ENCODE measurements at places on chromosomes 4 and X.

DNA sequence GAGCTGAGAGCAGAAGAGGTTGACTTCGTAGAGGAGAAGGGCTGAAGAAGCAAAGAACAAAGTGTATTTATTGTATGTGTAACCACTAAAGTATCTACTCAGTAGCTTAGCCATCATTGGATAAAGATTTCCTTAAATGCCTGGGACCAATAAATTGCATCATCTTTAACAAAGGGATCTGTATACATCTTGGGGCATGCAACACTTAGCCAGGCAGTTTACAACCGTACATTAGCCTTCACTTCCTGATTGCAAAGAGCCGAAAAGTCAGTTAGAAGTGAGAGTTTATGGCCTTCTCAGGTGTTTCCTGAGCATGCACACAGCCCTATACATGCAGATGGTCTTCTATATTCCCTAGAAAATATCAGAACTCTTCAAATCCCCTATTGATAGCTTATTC lies 68.0 kb upstream of the MAGED1 start:
- no peak for DNase-seq

DNA sequence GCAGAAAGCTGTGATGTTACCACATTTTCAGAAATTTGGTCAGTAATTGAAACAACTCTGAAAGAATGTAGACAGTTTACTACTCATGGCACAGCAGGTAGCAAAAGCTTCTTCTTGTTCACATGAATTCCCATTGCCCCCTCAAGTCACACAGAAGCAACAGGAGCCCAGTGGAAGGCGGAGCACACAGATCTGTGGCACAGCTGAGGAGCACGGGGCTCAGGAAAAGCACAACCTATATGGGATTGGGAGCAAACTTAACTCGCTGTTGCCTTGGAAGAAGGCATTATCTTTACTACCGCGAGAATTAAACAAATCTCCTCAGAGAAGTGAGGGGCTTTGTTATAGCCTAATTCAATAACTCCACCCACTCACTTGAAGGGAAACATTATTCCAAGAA lies 358.5 kb downstream of the SPOCK3 start:
- DNase-seq = no peak

- no peak for DNase-seq
These were observed 62.0 kb downstream of the ZFYVE28 start for GRCh38 chr4:2356123-2357069.

GRCh38 chr4:128979934-128980333 lies 113.4 kb downstream of the SCLT1 start:
- no peak for DNase-seq

DNA sequence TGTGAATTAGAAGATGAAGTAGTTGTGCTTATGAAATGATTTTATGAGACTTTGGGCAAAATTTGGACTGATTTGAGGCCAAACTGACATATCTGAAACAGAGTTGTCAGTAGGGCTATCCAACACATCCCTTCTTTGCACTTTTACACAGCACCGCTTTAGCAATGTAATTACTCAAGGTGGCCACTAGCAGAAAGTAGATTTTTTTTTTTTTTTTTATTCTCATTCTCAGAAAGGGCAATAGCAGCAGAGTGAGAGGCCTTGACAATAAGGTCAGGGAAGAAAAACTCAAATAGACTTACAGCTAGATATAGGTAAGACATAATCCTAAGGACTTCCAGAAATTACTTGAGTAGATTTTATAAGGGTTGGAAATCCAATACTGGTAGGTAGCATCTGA lies 414.3 kb downstream of the NAP1L3 start:
- no peak for DNase-seq

GRCh38 chr4:92304121-92304520 lies 355 bp downstream of the GRID2 start:
- DNase-seq = no peak

DNA sequence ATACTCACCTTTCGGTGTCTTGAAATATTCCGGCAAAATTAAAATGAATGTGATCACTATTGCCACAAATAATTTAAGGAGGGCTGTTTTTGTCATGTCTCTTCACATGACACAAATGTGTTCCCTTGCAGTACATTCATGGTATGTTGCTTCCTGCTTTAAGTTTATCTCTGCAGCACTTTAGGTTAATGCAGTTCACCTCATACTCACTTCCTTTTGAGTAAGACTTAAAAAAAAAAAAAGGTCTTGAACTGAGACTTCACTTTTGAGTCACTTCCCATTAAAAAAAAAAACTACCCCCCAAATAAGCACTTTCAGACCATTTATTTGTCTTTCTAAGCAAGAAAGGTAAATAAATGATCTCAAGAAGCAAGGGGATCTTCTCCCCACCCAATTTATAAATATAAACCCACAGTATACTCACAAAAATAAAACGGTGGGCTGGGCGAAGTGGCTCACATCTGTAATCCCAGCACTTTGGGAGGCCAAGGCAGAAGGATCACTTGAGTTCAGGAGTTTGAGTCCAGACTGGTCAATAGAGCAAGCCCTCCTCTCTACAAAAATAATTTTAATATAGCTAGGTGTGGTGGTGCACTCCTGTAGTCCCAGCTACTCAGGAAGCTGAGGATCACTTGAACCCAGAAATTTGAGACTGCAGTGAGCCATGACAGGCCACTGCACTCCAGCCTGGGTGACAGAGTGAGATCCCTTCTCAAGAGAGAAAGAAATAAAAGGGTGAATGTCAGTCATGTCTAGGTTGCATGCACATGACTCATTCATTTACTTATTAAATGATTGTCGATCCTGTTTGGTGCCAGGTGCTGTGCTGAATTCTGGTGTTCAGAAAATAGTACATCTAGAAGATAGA lies at the start of gene TMEM156:
Gene TMEM156 (minus strand): TSS at position 192 of the 868 bp plus-strand sequence. CDS start 96 bp downstream, at position 96.
- peak; percentile 18 for DNase-seq

GRCh38 chr4:147629783-147630730 lies 12.9 kb downstream of the TMEM184C start:
- DNase-seq = no peak

- DNase-seq = no peak
These were observed 624.1 kb upstream of the GNPDA2 start for GRCh38 chr4:45350438-45350837.

DNA sequence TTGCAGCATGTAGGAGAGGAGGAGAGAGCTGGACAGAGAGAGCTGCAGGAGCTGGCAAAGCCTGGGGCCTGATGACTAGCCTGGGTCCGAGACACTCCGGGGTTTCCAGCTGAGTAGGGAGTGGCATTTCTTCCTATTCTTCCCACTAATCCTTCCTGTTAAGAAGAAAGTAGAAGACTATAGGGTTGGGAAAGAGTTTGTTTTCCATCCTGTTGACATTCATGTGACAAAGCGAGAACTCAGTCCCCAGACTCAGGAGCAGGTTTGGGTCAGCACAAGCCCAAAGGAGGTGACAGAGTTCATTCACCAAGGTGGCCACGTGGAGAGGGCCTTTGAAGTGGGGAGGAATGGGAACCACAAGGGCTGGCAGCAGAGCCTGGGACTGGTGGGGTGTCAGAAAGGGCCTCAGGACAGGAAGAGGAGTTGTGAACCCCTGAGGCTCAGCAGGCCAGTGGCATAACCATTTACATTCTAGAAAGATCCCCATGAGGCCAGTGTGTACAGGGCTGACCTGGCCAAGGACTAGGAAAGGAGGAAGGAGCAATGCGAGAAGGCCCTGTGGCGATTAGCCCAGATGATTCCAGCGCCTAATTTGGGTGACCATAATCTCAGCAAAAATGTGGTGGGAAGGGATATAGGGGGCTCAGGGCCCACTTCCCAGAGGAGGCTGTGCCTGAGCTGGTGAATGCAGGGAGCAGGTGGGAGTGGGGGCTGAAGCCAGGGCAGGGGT lies 3.3 kb upstream of the HAUS3 start:
- no peak for DNase-seq

DNA sequence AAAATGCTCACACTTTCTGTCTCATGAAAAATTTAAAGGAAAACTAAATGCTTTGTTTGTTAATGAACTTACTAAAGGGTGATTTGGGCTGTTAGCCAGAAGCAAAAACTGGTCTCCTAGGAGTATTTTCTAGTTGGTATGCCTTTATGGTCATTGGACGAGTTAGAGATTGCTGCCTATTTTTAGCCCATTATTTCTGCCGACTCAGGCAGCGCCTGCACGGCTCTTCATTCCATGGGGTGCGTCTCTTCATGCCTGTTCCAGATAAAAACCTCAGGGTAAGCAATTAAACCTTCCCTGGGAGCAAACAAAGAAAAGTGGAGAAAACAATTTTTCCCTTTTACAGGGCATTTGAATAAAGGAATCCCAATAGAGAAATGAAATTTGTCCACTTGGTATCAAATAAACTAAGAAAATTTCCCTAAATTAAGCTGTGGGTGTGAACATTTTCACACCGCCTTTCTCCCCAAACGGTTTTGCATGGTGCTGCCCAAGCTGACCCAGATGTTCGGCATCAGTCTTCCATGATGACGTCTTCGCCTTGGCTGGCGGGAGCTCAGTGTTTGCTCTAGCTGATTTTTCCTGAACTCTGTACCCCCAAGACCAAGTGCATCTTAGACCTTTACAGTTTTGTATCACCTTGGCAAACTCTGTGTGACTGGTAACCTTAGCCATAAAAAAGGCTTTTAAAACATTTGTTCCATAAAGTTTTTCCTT lies 61.7 kb upstream of the ADGRG2 start:
- no peak for DNase-seq

GRCh38 chr4:150579551-150580234 lies 2.3 kb upstream of the MAB21L2 start:
- no peak for DNase-seq

DNA sequence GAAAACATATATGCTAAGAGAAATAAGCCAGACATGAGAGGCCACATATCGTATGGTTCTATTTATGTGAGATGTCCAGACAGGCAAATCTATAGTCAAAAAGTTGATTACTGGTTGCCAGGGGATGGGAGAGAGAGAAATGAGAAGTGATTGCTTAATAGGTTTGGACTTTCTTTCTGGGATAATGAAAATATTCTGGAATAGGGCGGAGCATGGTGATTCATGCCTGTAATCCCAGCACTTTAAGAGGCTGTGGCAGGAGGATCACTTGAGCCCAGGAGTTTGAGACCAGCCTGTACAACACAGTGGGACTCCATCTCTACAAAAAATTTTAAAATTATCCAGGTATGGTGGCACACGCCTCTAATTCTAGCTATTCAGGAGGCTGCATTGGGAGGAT lies 22.4 kb downstream of the RBM47 start:
- DNase-seq = no peak

- no peak for DNase-seq
These were observed 103.5 kb downstream of the CLNK start for GRCh38 chr4:10581022-10581421.

DNA sequence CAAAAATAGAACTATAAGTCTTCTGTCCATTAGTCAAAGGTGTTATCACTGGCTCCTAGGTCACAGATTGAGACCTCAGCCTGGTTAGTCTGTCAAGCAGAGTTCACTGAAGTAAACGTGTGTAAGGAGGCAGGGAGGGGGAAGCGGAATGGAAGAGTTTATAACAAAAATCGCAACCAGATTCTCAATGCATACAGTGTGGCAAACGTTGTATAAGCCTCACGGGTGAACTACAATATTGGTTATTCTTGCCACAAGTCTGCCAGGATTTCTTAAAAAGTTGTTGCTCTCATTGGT lies 114.8 kb downstream of the AMELX start:
- DNase-seq = no peak

- DNase-seq = no peak
These were observed 1774.8 kb downstream of the ARAP2 start for GRCh38 chr4:34469516-34469915.

DNA sequence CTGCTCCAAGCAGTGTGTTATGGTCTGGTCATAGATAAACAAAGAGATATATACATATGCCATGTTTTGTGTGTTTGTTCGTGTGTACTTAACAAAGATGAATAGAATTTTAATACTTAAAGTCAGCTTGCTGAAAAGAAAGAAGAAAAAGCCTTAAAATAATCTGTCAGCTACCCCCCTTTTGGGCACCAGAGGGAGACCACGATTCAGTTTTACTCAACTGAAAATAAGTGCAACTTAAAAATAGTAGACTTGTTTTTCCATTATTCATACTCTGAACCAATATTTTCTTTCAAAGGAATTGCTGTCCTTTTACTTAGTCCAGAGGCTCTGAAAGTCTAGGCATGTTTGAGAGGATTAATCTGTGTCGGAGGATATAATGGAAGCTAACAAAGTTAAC lies 181.7 kb upstream of the AGTR2 start:
- no peak for DNase-seq

GRCh38 chrX:67693928-67694327 lies 150.1 kb downstream of the AR start:
- no peak for DNase-seq

DNA sequence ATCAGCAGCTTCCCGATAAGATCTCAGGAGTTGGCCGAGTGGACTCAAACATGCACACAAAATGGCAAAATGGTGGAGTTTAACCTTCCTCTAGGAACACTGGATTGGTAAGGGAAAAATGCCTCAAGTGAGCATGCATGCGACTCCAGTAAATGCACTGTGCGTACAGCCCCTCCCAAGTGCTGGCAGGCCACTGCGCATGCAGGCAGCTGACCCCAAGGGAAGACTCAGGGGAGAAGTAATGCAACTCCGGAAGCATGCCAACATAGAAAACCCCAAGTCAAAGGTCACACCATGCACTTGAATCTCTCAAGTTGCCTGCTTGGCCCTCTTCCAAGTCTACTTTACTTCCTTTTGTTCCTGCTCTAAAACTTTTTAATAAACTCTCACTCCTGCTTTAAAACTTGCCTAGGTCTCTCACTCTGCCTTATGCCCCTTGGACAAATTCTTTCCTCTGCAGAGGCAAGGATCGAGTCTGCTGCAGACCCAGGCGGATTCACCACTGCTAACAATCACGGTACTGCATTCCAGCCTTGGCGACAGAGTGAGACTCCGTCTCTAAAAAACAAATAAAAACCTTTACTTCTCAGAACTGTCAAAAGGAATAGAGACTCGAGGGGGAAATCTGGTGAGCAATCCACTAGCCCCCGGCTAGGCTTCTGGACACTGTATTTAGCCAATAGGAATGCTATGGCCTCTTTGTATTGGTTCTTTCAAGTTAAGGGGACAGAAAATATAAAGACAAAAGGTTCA lies 33.5 kb downstream of the NYX start:
- no peak for DNase-seq

DNA sequence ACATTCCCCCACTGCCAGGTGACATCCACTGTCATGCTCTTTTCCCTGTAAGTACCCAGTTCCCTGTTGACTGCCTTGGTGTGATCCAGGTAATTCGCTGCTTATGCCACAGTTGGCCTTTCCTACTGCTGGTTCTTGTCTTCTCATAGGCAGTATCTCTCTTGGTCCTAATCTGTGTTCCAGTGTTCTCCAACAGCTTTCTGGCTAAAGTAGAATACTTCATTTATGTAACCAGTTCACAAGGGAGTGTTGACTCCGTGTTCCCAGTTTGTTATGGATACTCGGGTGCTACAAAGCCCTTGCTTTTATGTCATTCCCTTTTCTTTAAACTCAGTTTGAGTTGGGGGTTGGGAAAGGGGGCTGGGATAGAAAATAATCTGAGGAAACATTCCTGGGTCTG lies 98.4 kb downstream of the RS1 start:
- no peak for DNase-seq

- DNase-seq = no peak
These were observed 31.1 kb downstream of the CEP44 start for GRCh38 chr4:174314770-174315169.

DNA sequence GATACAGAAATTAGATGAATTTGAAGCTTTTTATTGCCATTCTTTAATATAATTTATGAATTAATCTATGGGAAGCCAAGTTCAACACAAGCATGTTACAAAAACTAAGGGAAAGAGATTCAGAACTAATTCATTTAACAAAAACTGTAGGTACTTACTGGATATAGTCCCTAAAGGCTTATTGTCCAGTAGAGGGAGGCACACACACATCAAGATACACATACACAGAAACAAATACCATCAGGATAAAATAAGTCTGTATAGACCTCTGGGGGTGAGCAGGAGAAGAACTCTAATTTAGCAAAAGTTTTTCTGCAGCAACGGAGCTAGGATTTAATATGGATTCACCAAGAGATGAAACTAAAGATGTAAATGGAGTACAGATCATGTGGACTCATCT lies 83.0 kb upstream of the IL13RA1 start:
- no peak for DNase-seq
